ENCODE measurements at places on chromosomes 1 and 21.

DNA sequence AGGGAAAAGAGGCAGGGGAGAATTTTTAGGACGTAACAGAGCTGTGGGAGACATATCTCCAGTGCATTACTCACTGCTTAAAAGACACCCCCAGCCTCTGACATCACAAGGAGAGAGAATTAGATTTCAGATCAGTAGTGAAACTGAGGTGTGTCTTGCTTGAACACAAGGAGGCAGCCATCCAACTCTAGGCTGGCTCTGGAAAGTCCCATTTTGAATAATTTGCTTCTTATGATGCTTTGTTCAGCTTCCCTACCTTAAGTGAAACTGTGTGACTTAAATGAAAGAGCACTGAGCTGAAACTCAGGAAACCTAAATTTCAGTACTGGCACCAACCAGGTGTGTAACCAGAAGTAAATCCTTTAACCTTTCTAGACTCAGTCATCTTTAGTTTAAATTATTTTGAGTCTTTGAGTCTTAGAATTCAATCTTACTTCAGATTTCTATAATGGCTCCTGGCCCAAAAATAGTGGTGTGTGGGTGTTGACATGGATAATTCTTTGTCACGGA, 251.6 kb upstream of the SGIP1 start:
- DNase-seq, result no peak

DNA sequence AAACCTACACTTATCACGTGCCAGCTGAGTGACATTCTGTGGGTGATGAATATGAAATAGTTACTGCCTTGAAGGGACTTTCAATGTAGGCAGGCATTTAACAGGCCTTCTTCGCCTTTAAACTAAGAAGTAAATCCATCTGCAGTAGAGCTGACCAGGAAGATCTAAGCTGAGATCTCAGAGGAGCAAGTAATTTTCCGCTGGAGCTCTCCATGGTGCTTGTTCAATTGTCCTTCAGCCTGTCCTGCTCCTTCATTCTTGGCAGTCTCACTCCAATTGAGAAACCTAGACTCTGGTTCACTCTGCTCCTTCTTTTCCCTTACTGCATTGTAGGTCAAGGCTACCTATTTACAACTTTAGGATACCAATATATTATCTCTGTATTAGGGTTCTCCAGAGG, 183.5 kb downstream of the HMCN1 start:
- no peak for DNase-seq

DNA sequence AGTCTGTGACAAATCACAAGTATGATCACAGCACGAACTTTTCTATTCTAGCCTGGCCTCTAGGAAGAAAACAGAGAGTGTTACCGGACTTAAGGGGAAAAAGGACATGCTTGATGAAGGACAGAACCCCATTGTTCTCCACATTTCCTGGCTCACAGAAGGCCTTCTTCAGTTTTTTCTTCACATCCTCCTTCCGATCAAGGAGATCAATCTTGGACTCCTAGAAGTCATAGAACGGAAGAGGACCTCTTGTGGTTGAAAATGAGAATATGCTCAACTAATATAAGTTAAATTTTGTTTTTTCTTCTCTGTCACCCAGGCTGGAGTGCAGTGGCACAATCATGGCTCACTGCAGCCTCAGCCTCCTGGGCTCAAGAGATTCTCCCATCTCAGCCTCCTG, 30.3 kb downstream of the YARS1 start:
- no peak for DNase-seq

DNA sequence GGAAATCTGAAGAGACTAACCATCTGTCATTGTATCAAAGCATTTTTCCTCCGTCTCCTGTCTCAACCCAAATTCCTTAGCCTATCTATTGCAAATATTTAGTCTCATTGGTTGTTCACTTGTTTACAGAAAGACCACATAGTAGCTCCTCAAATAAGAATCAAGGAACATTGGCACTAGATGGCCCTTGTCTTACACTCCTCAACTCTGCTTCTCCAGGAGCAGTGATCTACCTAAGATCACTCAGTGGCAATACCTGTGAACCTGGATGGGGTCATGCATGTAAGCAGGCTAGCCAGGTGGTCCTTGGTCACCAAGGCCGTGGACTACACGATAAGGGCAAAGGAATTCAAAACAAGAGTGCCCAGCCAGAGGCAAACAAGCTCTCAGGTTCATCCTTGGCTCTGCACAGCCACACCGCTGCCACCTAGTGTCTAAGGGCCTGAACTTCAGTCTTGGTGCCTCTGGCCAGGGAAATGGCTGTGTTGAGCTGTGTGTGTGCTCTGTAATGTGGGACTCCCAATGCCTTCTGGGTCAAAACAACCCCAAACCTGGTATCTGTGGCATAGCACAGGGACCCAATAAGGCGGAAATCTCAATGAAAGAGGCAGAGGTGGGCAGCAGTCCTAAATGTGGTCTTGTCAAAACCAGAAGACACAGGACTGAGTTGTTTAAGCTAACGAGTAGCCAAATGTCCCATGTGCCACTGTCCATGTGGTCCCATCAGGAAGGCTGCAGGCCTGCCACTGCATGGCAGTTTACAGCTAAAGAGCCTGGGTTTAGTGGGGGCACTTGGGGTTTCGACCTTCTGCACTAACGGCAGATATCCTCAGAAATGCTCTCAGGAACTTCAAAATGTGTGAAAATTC, 54.5 kb downstream of the GPR161 start:
- peak; percentile 18 for DNase-seq

DNA sequence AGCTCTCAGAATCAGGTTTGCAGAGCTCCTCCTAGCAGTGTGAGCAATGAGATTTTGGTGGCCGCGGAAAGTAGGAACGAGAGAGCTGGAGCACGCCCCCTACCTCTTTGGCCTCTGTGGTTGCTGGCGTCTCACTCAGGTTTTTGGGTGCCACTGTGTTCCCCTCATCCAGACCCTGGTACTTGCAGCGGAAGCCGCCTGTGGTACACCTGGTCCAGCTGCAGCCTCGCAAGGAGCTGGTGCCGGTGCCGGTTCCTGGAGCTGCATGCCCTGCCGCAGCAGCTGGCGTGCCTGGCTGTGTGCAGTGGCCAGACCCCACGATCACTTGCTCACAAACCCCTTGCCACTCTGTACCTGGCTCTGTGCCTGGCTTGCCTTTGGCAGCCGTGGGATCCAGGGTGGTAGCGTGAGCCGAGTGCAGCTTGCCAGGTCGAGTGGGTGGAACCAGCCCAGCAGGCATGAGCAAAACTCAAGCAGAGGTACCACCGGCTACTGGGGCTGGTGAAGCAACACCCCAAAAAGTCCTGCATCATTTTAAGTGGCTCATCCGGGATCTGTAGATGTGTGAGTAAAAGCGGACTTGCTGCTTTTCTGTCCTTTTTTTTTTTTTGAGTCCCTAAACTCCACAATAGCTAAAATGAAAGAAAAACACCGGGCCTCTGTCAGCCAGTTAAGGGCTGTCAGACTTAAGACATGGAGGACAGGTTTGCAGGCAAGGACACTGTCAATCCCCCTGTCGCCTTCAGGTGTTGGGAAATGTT, 844.9 kb downstream of the KCNT2 start:
- DNase-seq, result no peak

- no peak for DNase-seq
Observed at GRCh38 chr1:90534663-90535295, 182.3 kb downstream of the BARHL2 start.

- DNase-seq, result no peak
Observed at GRCh38 chr1:163650624-163651023, 328.9 kb downstream of the NUF2 start.

DNA sequence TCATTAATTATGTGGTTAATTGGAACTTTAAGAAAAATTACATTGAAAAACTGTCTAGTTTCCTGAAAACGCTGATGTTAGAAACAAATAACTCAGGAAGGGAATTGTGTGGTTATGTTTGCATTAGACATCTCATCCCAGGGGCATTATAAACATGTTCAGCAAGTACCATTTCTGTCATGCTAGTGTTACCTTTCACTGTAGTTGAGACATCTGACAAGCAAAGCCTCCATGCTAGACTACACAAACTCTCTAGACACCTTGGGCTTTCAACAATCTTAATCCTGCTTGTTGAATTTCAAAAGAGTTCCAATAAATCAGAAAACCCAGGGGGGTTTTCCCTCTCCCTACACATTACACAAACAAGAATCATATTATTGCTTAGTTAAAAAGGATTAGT, 536.8 kb downstream of the KCNT2 start:
- DNase-seq, result no peak

- no peak for DNase-seq
Observed at GRCh38 chr1:116126281-116126680, 15.1 kb downstream of the MAB21L3 start.
